Urinary bladder (tissue), 4 donors: ENCODE measurements at places on chromosomes 16 and 17. TPM values are rescaled to one million over a fixed set of nuclear protein-coding genes. Genes with fewer than 3 reads are reported as not detected.

DNA sequence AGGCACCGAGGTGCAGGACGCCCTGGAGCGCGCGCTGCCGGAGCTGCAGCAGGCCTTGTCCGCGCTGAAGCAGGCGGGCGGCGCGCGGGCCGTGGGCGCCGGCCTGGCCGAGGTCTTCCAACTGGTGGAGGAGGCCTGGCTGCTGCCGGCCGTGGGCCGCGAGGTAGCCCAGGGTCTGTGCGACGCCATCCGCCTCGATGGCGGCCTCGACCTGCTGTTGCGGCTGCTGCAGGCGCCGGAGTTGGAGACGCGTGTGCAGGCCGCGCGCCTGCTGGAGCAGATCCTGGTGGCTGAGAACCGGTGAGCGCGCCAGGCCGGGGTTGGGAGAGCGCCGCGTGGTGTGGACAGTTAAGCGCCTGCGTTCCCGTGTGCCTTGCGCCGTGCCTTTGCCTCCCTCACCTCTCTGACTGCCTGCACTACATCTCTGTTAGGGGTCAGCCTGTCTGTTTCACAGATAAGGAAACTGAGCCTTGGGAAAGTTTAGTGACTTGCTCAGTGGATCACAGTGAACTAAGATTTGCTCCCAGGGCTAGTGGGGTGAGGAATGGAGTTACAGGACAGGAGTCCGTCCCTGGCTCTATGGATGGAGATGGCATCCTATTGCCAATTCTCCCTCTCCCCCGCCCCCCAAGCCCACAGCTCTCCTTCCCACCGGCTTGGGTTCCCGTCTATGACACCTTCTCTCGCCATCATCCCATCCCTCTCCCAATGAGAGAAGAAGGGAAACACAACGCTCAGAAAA, 880 bp downstream of the SARM1 start:
- DNase-seq, result no peak

Gene CHST5
- polyA plus RNA-seq, result 0.09 TPM

DNA sequence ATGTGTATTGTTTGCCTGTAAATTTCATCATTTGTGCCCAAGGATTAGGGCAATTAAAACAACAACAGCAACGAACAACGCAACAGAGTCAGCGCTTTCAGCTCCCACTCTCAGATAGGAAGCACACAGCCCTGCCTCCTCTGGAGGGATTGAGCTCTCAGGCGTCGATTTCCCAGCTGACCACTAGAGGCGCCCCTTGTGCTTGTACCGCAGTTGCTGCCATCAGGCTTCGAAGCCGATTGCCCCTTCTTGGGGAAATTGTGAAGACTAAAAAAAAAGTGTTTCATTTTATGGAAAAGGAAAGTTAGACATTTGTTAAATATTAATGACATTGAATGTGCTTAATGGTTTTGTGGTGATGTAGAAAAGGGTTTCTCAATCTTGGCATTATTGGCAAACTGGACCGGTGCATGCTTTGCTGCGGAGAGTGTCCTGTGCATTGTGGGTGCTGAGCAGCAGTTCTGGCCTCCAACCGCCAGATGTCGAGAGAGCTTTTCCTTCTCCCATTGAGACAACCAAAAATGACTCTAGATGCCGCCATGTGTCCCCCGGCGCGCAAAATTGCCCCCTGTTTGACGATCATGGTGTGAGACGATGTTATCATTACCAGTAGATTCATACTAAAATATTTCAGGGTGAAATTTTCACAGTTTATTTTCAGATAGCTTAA, 650.4 kb upstream of the RBFOX1 start:
- DNase-seq, result no peak

DNA sequence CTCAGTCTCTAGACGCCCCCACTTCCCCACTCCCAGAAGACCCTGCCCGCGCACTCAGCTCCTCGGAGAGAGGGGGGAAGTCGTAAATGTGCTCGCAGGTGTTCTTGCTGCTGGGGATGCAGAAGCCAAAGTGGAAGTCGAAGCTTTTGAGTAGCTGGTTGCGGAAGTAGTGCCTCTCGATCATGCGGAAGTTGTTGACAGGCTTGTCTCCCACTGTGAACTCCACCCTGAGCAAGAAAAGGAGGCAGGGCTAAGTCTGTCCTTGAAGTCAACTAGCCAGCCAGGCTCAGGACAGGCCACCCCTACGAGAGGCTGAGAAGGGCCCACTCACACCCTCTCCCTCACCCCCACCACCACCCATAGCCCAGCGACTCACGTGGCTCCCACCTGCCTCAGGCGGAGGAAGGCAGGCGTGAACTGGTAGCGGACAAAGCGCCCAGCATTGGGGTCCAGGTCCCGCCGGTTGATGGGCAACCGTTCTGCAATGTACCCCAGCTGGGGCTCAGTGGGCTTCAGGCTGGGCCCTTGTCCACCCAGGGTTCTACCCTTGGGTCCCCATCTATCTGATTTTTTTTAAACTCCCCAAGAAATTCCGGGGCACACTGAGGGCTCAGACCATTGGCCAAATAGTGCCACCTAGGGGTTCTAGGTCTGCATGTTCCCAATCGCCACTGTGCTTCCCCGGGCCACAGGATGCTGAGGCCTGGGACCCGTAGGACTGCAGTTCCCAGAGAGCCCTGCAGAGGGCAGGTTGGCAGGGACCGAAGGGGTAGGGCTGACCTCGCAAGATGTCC, 4.6 kb downstream of the UNC119 start:
- DNase-seq, result no peak

DNA sequence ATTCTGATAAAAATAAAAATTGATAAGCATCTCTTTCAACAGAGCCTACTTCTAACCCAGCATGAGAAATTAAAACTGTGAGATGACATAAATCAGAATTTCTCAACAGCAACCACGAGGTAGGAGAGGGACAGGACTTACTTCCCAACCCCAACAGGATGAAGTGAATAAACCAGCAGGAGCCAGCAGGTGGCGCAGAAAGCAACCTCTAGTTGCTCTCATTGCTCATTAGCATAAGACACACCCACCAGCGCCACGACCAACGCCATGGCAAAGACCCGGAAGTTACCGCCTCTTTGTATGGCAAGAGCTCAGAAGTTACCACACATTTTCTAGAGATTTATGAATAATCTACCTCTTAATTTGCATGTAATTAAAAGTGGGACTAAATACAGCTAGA, 189.4 kb upstream of the CDH8 start:
- no peak for DNase-seq

DNA sequence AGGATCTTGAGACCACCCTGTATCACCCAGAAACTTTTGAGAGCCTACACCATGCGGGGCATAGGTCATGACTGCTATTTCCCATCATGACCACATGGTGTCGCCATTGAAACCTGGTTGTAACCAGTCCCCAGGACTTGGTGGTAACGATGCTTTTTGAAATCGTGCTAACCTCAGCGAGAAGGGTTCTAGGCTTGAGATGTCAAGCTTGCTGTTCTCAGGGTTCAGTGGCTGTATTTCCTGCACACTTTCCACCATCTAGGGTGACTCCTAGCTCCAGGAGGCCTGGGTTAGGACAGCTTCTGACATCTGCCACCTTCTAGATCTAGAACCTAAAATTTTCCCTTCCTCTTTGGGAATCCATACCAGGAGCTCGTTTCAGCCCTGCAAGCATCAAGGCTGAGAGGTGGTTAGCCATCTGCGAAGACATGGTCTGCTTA, 13.0 kb upstream of the SPNS3 start:
- no peak for DNase-seq

- no peak for DNase-seq
Observed at GRCh38 chr17:37744633-37744927, 279 bp downstream of the HNF1B start.

- no peak for DNase-seq
Observed at GRCh38 chr16:84687715-84688114, 12.1 kb upstream of the USP10 start.

Gene P2RX1
- polyA plus RNA-seq, result 126 TPM

Gene PERCC1
- not detected for polyA plus RNA-seq
